ENCODE measurements at places on chromosomes 3 and 15.

DNA sequence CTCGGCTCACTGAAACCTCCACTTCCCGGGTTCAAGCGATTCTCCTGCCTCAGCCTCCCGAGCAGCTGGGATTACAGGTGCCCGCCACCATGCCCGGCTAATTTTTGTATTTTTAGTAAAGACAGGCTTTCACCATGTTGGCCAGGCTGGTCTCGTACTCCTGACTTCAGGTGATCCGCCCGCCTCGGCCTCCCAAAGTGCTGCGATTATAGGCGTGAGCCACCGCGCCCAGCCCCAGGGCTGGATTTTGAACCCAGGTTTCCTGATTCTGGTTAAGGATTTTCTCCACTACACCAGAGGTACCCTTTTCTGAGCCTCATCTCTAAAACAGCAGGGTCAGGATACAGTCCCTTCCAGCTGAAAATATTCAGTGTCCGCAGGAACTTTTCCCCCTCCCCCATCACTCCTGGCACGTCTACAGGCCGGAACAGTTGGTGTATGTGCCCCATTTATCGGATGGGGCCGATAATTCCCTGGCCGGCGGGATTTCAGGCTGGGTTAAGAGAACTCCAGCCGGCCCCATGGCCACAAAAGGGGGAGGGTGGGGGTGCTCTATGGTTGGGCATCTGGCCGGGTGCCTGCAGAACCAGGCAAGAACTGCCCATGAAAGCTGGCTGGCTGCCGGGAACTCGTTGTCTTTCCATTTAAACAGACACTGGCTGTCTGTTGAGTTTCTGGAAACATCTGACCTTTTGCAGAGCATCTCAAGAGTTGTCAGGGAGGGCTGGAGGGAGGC lies 26.8 kb upstream of the SEMA4B start:
- DNase-seq, result no peak

DNA sequence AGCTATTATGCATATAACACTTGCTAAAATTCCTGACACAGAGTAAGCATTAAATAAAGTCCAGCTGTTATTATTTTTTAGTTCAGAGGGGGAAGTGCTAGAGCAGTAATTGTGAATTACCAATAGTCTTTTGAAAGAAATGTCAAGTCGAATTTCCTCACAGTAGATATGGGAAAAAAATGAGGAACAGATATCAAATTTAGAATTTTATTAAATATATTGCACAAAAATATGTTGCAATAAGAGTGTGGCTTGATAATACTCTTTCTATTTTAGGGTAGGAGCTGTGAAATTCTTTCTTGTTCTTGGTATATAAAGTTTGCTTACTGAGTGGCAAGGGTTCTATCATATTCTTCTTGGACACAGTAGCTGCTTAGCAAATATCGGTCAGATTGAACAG lies 181.3 kb downstream of the NFKBIZ start:
- no peak for DNase-seq

DNA sequence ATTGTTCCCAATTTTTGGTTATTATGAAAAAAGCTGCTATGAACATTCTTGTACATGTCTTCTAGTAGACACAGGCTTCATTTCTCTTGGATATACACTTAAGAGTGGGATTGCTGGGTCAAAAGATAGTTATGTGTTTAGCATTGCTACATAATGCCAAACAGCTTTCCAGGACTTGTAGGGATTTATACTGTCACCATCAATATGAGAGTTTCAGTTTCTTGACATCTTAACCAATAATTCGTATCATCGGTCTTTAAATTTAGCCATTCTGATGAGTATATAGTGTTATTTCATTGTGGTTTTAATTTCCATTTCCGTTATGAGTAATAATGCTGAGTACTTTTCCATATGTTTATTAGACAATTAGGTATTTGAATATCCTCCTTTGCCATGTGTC lies 190.3 kb upstream of the PFN2 start:
- no peak for DNase-seq

DNA sequence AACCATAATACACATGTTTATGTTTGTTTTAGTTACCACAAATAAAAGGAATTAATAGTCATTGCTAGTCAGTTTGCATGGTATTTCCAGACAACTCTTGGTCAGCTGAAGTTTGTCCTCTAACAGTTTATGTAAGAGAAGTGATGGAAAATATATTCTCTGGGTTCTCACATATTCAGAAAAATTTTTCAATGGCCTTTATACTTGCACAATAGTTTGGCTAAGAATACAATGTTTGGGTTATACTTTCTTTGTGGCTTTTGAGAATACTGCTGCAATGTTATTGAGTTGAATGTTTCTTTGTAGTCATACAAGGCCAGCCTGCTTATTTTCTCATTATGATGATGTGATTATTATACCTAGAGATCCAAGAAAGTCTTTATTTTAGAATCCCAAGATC lies 133.9 kb downstream of the RAP2B start:
- no peak for DNase-seq

DNA sequence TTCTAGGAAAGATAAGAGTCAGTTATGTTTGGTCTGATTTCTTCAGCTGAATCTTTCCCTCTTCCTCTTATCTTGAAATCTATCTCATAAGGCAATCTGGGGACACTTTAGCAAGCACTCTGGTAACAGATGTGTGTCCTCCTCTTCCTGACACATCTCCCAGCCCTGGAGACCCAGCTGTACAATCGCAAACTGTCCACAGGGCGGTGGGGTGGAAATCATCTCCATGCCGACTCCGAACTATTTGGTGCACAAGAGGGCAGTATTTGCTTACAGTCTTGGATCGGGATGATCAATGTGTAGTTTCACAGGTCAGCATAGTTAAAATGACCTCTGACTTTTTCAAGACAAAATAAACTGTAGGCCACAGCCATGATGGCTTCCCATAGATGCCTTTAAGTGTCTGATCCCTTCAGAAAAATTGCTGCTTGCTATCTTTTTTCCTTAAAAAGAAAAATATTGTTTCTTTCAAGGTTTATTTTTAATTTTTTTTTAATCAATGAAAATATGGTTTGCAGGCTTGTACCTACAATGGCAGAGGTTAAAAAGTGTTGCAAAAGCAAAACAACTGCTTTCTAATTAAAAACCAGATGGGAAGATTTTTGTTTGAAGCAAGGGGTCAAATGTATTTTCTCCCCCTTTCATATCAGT lies 17.7 kb downstream of the EEFSEC start:
- DNase-seq, result no peak

- DNase-seq, result no peak
Observed at GRCh38 chr15:65904301-65904700, 35.0 kb downstream of the RAB11A start.

DNA sequence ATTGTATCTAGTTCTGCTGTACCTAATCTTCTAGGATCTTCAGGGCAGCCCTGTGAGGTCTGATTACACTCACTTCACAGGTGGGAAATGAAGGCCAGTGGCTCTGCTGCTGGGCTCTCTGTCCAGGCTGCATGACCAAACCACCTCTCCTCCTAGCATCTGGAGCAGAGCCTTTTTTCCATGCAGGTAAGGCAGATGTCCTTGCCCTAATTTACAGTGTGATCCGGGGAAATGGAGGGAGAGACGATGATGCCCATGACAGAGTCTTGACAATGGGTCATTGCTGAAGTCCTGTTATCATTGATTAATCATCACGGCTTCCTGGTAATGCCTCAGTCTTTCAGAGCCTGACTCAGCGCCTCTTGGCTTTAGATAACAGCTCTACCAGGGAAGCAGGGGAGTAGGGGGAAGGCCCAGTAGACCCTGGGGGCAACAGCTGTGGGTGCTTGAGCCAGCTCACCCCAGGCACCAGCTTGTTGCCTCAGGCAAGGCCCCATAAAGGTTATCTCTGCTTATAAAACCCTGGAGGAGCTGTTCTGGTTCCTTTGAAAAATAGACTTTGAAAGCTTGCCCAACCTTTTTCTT lies 153.4 kb downstream of the GABRG3 start:
- DNase-seq, result no peak

DNA sequence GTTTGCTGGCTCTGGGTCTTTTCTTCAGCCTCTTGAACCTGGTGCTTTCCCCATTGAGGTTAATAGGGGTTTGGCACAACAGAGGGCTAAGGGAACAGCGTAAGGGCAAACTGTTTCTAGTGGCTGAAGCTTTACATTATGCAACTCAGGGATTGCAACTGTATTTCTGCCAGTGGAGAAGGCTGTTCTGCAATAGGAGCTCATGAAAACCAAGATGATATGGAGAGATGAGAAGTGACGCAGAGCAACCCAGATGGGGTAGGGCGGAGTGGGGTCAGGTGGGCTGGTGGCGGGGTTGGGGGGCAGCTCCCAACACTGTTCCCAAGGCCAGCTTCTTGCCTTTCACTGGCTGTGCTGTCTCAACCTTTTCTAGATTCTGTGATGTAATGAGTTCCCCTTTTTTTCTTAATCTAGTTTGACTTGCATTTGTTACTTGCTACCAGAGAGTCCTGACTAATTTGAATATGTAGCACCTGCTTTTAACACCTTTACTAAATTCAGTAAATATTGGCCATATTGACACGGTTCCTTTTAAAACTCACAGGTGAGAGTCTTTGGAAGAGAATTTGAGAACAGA lies 7.2 kb downstream of the GXYLT2 start:
- DNase-seq, result no peak

Measured in activated CD4-positive, alpha-beta T cell treated with anti-CD3 and anti-CD28 coated beads for 48 hours (primary cell).